ENCODE measurements at places on chromosomes 13 and 19. TPM values are rescaled to one million over a fixed set of nuclear protein-coding genes. Genes with fewer than 3 reads are reported as not detected.

DNA sequence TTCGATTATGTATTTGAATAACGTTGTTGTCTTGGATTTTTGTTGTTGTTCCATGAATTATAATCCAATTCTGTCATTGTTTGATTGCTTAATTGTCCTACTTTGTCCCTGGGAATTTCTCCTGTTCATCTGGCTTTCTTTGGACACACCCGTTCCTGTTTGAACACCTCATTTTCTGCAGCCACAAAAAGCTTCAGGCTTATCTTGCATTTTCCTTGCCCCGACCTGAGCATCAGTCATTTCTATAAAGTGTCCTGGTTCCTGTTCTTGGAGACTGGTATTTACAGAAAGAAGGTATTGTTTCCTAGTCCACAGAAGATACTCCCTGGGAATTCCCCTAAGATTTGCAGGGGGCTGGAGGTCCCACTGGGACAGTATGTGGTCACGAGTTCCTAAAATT lies 731.8 kb upstream of the ARGLU1 start:
- no peaks in the 10 kb centered on the region for H3K27me3 ChIP-seq
- H3K4me3 ChIP-seq = no peak overlapping the region
- no peak for DNase-seq
- peaks cover 2% of the 10 kb centered on the region for H3K4me1 ChIP-seq
- H3K27ac ChIP-seq = no peak overlapping the region

GRCh38 chr13:59144700-59145099 lies 1019.0 kb downstream of the DIAPH3 start:
- DNase-seq = no peak
- no peaks in the 10 kb centered on the region for H3K4me1 ChIP-seq
- H3K4me3 ChIP-seq = no peak overlapping the region
- no peaks in the 10 kb centered on the region for H3K36me3 ChIP-seq

DNA sequence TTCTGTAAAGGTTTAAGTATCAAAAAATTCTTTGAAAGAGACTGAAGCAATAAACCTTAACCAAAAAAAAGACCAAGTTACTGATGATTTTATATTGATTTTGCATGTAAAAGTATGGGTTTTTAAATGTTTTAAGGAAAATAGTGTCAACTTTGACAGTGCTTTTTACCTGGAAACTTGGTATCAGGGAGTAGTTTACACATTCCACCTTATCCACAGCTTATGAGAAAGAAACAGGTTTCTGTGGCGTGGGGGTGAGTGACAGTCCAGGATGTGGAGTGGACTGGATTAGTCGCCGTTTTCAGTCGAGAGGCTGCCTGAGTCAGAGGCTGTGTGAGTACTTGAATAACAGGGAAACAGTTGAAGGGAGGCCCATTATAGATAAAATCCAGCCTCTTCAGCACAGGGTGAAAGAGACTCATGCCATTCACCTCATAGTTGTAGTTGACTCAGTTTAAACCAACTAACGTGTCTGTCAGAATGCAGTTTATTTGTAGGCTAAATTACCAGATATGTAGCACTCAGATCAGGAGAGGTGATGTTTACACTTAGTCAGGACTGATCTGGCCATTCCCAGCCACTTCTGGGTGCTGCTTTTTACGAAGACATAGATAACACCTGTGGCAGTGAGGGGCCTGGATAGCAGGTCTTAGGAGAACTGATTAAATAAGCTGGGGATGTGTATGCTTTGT lies 595 bp upstream of the GPR183 start:
- H3K27me3 ChIP-seq = no peaks in the 10 kb centered on the region
- H3K27ac ChIP-seq = no peak overlapping the region
- peaks cover 2% of the 10 kb centered on the region for H3K36me3 ChIP-seq
- peak; percentile 83 for DNase-seq
- H3K4me3 ChIP-seq = no peak overlapping the region

DNA sequence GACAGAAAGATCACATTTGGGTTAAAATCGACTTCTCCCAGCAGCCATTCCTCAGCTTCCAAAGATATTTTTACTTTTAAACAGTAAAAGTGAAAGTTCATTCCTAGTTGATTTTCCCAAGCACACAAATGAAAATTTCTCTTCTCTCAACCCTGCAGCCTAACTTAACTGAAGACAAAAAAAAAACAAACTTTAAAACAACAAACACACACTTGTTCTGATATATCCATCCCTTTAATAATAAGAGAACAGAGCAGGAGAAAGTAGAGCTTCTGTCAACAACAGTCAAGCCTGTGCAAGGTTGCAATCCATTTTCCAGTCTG lies 72.9 kb downstream of the STK24 start:
- H3K27ac ChIP-seq = peak overlapping the region; percentile 89
- H3K4me3 ChIP-seq = peak overlapping the region; percentile 23
- peaks cover 35% of the 10 kb centered on the region for H3K4me1 ChIP-seq
- H3K36me3 ChIP-seq = peaks cover 7% of the 10 kb centered on the region
- no peaks in the 10 kb centered on the region for H3K27me3 ChIP-seq
- no peak for DNase-seq

GRCh38 chr19:14510311-14511228 lies 7.6 kb downstream of the DNAJB1 start:
- no peak overlapping the region for H3K4me3 ChIP-seq
- H3K4me1 ChIP-seq = peaks cover 17% of the 10 kb centered on the region
- peak; percentile 86 for DNase-seq

GRCh38 chr13:75384879-75385707 lies 96.9 kb downstream of the TBC1D4 start:
- no peaks in the 10 kb centered on the region for H3K27me3 ChIP-seq
- no peaks in the 10 kb centered on the region for H3K4me1 ChIP-seq
- no peak overlapping the region for H3K27ac ChIP-seq

GRCh38 chr13:21297447-21297846 lies 121.0 kb downstream of the MRPL57 start:
- no peak for DNase-seq
- H3K27me3 ChIP-seq = peaks cover 2% of the 10 kb centered on the region
- H3K4me1 ChIP-seq = no peaks in the 10 kb centered on the region

DNA sequence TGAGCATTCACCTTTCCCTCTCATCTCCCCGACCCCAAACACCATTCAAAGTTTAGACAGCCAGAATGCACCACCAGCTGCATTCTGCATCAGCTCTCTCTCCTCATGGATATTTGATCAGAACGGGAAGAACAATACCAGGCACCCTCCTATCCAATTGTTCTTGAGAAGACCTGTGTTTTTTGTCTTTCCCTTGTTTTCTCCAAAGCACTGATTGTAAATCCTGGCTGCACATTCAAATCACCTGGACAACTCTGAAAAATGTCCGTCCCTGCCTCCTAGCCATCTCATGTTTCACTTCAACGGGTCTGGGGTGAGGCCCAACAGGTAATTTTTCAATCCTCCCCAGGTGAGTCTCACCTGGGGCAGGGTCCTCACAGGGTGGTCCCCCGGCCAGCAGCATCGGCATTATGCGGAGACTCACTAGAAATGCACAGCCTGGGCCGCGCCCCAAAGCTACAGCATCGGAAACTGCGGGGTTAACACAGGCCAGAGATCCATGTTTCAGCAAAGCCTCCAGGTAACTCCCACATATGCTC lies 5.5 kb downstream of the IRS2 start:
- H3K4me1 ChIP-seq = peaks cover 18% of the 10 kb centered on the region
- H3K27ac ChIP-seq = no peak overlapping the region
- peaks cover 28% of the 10 kb centered on the region for H3K36me3 ChIP-seq
- no peaks in the 10 kb centered on the region for H3K27me3 ChIP-seq

- DNase-seq = no peak
- H3K36me3 ChIP-seq = no peaks in the 10 kb centered on the region
- no peak overlapping the region for H3K4me3 ChIP-seq
- H3K27me3 ChIP-seq = no peaks in the 10 kb centered on the region
These were observed 170.1 kb downstream of the OLFM4 start for GRCh38 chr13:53198736-53199135.

GRCh38 chr13:23790577-23791170 lies 98.5 kb downstream of the MIPEP start:
- H3K27ac ChIP-seq = peak overlapping the region; percentile 80
- no peaks in the 10 kb centered on the region for H3K27me3 ChIP-seq
- H3K36me3 ChIP-seq = peaks cover 6% of the 10 kb centered on the region
- H3K4me1 ChIP-seq = peaks cover 30% of the 10 kb centered on the region
- peak; percentile 82 for DNase-seq

GRCh38 chr13:31827707-31828106 lies 88.4 kb downstream of the RXFP2 start:
- no peak for DNase-seq
- no peak overlapping the region for H3K4me3 ChIP-seq
- no peak overlapping the region for H3K27ac ChIP-seq
- H3K36me3 ChIP-seq = no peaks in the 10 kb centered on the region

DNA sequence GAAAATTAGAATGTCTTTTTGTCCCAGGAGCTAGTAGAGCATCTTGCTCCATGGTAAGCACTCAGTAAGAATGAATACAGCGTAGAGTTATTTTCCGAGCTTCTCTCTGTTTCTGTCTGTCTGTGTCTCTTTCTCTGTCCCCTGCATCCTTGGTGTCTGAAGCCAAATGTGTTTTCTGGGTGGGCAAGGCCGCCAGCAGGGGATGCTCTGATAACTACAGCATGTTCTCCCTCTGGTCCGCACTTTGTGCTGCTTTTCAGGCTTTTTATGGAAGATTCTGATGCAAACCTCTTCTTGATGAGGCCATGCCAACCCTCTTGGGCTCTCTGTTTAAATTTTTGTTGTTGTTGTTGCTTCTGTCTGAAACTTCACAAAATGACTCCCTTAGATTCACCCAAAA lies 142.8 kb upstream of the UBL3 start:
- no peak overlapping the region for H3K27ac ChIP-seq
- H3K4me3 ChIP-seq = no peak overlapping the region
- DNase-seq = no peak
- no peaks in the 10 kb centered on the region for H3K36me3 ChIP-seq

- H3K4me3 ChIP-seq = no peak overlapping the region
- no peaks in the 10 kb centered on the region for H3K36me3 ChIP-seq
- no peak overlapping the region for H3K27ac ChIP-seq
- H3K27me3 ChIP-seq = peaks cover 2% of the 10 kb centered on the region
- no peak for DNase-seq
These were observed 11.2 kb upstream of the N4BP2L2 start for GRCh38 chr13:32549788-32550187.

GRCh38 chr19:48379058-48379457 lies 12.3 kb downstream of the KDELR1 start:
- no peak for DNase-seq
- no peak overlapping the region for H3K27ac ChIP-seq
- H3K36me3 ChIP-seq = peaks cover 27% of the 10 kb centered on the region
- no peak overlapping the region for H3K4me3 ChIP-seq
- H3K4me1 ChIP-seq = no peaks in the 10 kb centered on the region

DNA sequence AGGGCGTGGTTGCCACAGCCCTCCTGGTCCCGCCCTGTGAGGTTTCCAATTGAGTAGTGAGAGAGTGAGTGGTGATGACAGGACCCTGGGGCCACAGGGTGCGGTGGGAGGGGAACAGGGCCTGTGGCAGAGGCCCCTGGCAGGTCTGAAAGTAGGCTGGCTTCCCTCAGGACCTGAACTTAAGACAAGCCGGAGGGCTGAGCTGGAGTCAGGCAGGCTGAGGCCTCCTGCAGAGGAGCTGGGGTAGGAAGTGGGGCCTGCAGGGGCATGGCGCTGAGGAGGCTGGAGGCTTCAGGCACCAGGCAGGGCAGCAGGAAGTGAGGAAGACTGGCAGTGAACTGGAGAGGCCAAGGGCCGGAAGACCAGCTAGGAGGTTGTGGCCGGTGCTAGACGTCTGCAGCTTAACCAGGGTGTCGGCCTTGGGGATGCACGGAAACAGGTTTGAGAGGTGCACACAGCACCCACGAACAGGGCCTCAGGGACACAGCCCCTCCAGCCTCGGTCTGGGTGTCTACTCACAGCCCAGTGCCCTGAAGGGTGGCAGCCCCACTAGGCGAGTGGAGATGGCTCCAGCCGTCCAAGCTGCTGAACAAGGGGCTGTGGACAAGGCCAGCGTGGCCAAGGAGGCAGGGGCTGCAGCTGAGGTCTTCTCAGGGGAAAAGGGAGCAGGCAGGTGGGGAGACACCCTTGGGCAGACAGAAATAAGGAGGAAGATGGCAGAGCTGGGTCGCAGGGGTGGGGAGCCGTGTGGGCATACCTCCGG lies 17.8 kb downstream of the POP4 start:
- H3K27me3 ChIP-seq = no peaks in the 10 kb centered on the region
- H3K36me3 ChIP-seq = no peaks in the 10 kb centered on the region
- no peak for DNase-seq

GRCh38 chr13:112907871-112908331 lies 61.1 kb upstream of the MCF2L start:
- DNase-seq = no peak
- H3K27ac ChIP-seq = no peak overlapping the region
- no peaks in the 10 kb centered on the region for H3K36me3 ChIP-seq
- H3K27me3 ChIP-seq = peaks cover 70% of the 10 kb centered on the region

DNA sequence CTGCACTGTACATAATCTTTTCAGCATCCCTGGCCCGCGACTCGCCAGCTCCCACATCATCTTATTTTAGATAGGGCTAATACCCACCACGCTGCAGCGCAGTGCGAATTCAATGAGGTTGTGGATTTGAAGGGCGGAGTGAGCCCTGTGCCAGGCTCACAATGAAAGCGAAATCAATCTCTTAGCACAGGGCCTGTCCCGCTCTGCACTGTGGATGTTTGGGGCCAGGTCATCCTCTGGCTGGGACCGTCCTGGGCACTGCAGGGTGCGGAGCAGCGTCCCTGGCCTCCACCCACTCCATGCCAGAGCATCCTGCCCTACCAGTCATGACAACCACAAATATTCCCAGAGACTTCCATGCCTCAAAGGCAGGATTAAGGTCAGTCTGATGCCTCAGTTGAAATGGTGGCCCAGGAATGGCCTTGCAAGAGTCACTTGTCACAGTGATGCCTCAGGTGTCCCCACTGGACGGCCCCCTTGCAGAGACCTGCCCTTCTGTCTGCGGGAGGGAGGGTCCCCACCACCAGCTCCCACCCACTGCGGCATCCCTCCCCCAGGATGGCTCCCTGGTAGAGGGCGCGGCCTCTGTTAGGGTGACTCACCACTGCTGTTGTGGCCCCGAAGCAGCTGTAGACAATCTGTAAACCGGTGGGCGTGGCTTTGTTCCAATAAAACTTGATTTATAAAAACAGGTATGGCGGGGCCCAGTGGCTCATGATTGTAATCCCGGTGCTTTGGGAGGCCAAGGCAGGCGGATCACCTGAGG lies 5.6 kb downstream of the UHRF1 start:
- H3K36me3 ChIP-seq = peaks cover 1% of the 10 kb centered on the region
- peak; percentile 69 for DNase-seq
- no peaks in the 10 kb centered on the region for H3K27me3 ChIP-seq
- H3K4me3 ChIP-seq = no peak overlapping the region
- H3K4me1 ChIP-seq = peaks cover 38% of the 10 kb centered on the region
- H3K27ac ChIP-seq = peak overlapping the region; percentile 67

DNA sequence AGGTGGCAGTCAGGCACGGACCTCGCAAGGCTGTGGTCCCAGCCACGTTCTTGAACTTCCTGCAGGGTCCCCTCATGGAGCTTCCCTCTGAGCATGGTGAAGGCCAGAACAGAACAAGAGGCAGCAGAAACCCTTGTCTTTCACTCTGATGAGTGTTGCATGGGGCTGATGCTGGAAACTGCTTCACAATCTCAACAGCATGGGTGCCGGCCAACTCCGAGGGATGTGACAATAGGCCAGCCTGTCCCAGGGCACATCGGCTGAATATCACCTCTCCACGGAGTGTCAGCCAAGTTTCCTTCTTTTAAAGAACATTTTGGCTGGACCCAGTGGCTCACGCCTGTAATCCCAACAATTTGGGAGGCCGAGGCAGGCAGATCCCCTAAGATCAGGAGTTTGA lies 173.9 kb downstream of the FOXO1 start:
- H3K4me3 ChIP-seq = no peak overlapping the region
- H3K4me1 ChIP-seq = no peaks in the 10 kb centered on the region
- DNase-seq = no peak
- no peaks in the 10 kb centered on the region for H3K27me3 ChIP-seq
- no peaks in the 10 kb centered on the region for H3K36me3 ChIP-seq

SLITRK6 gene
- total RNA-seq = 1.6 TPM

SLC7A1 gene
- 10.3 TPM for total RNA-seq

DMAC2 gene
- total RNA-seq = 52.5 TPM

CBY2 gene
- not detected for total RNA-seq

MAST1 gene
- total RNA-seq = 0.28 TPM

All from IMR-90 (cell line).